ENCODE measurements at places on chromosomes 5 and 9. TPM values are rescaled to one million over a fixed set of nuclear protein-coding genes. Genes with fewer than 3 reads are reported as not detected.

DNA sequence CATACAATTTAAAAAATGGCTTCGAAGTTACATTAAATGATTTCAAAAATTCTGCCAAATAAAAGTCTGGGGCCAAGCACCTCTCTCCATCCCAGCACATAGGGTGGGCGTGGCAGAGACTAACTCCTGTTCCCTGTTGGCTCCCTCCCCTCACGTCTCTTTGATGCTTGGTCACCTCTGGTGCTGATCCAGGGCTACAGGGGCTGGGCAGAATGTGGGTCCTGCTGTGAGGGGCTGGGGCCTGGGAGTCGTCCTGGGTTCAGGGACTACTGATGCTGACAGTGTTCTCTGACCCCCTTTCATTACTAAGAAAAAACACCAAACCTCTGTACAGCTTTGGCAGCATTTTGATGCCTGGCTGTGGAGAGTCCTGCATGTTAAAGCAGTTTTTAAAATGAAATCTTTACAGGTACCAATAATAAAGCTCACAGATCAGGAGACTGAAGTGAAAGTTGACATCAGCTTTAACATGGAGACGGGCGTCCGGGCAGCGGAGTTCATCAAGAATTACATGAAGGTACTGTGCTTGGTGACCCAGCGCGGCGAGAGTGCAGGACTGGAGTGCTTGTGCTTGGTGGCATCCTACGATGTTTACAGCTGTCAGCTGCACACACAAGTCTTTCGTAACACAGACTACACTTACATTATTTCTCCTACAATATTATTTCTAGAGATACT lies 29.0 kb downstream of the TENT4A start:
- no peak overlapping the region for H3K4me3 ChIP-seq
- H3K4me1 ChIP-seq: no peaks in the 10 kb centered on the region
- H3K27me3 ChIP-seq: no peaks in the 10 kb centered on the region

- no peak overlapping the region for H3K27ac ChIP-seq
- H3K36me3 ChIP-seq: peaks cover 13% of the 10 kb centered on the region
- no peak for DNase-seq
- H3K27me3 ChIP-seq: no peaks in the 10 kb centered on the region
These were observed 169.6 kb downstream of the SLC12A2 start for GRCh38 chr5:128253161-128253560.

DNA sequence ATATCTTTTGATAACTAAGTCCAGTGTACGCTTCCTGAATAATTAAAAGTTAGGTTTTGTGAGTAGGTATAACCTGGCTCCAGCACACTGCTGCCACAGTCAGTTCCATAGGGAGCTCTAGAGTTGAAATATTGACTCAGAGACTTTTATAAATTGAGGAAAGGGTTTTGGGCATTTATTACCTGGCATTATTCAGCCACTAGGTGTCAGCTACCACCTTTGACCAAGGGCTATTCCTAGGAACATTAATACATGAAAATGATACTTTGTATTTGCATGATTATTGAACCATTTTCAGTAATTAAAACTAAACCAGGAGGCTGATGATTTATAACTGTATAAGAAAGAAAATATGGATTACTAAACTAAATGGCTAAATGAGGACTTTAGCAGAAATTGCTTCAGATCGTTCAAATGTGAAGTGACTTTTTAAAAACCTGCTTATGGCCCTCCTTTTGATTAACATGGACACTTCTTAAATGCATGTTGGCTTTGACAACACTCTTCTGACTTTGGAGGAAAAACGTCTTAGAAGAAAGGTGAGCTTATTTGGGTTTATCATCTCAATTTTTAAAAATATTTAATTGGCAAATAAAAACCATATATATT lies 83.0 kb downstream of the SMC2 start:
- H3K27ac ChIP-seq: no peak overlapping the region
- H3K36me3 ChIP-seq: no peaks in the 10 kb centered on the region
- no peak overlapping the region for H3K4me3 ChIP-seq
- no peak for DNase-seq
- H3K4me1 ChIP-seq: no peaks in the 10 kb centered on the region

Gene RNF20
- 70.2 TPM for total RNA-seq

Gene FAM163B
- total RNA-seq: not detected

All from neural crest cell (in vitro differentiated cells).